Activated CD8-positive, alpha-beta T cell treated with anti-CD3 and anti-CD28 coated beads for 36 hours (primary cell): ENCODE measurements at places on chromosomes 2 and 18.

- DNase-seq, result no peak
Observed at GRCh38 chr2:163808406-163808805, 72.6 kb upstream of the FIGN start.

- DNase-seq, result no peak
Observed at GRCh38 chr2:234999740-235000425, 48.1 kb downstream of the SH3BP4 start.

DNA sequence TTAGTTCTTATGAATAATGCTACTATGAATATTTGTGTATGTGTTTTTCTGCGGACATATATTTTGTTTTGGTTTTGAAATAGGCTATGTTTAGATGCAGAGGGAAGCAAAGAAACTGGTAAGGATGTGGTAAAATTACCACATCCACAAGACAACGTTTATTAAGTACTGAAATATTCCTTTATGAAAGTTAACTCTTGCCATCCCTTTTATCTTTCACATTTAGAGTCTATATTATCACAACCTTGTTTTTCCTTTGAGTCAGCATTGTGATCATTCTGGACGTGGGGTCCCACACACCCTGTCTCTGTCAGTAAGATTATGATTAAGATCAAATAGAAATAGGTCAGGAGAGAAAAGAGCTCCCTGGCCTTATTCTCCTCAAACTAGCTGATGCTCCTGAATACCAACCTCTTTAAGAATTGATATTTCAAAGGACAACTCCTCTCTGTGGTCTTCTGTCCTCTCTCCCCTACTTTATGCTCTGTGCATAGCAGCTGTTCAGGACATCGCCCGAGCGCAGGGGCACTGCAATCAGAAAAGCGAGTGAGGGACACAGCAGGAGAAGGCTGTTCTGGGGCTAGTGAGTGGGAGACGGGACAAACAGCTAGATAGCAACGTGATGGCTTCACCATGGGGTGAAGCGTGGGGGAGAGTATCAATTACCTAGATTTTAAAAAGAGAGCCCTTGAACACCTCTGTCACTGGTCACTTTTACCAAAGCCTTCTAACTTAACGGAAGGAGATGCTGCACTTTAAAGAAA lies 12.2 kb downstream of the METAP1D start:
- peak; percentile 29 for DNase-seq

DNA sequence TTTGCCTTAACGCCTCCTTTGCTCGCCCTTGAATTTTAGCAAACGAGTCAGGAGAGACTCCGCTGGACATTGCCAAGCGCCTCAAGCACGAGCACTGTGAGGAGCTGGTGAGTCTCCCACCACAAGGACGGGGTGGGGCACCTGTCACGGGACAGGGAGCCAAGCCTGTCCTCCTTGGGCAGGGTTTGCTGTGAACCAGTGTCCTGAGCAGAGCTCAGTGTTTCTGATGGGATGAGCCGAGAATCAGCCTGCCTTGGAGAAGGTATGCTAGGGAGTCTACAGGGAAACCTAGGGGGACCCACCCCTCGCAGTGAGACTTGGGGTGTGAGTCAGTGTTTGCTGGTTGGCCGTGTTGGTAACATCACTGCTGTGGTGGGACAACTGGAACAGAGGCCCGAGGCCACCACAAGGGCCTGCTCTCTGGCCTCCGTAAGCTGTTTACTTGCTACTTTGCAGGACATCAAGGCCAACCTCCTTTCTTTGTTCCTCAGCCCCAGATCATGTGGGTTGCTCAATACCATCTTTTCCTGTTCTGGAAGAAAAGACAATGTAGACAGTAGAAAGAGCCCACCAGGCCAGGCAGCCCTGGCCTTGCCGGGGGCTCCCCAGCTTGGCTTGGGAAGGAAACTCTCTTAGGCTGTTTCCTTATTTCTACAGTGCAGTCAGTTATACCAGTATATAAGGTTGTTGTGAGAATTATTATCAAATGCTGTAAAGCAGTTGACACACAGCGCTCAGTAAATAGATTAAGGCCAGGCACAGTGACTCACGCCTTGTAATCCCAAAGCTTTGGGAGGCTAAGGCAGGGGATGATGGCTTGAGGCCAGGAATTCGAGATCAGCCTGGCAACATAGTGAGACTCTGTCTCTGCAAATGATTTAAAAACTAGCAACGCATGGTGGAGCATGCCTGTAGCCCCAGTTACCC lies 42.4 kb downstream of the ITGB1BP1 start:
- DNase-seq, result no peak

- DNase-seq, result no peak
Observed at GRCh38 chr2:202669841-202670240, 35.1 kb downstream of the FAM117B start.

- no peak for DNase-seq
Observed at GRCh38 chr2:62406573-62407043, 99.4 kb downstream of the TMEM17 start.

DNA sequence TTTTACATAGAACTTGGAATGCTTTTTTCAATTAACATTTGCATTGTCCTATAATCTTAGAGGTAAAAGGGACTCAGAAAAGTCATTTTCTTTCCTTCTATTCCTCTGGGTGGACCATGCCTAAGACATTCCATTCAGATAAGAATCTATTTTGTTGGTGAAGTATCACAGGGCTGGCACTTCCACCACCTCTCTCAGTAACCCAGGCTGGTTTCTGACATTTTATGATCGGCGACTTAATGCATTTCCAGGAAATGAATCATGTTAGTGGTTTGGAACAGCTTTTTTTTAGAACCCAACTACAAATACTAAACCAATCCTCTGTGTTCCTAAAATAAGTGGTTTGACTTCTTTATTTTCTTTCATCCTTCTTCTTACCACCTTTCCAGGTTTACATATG lies 27.0 kb downstream of the GAD1 start:
- DNase-seq, result peak; percentile 39
